ENCODE measurements at places on chromosomes 4 and X.

DNA sequence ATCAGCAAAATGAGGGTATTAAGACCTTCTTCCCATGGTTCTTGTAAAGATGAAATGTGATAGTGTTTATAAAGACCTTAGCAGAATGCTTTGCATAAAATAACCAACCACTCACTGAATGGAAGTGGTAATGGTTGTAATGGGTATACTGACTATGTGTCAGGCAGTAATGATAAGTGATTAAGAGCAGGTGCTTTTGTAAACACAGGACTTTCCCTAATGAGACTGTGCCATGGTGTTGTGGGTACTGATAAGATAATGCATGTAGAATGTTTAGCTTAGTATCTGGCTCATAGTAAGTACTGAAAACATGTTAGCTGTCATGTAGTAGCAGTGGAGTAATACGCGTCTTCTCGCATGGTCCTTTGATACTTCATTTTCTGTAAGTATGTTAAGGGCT is 6.9 kb downstream of the LSM6 start:
- no peak for DNase-seq

DNA sequence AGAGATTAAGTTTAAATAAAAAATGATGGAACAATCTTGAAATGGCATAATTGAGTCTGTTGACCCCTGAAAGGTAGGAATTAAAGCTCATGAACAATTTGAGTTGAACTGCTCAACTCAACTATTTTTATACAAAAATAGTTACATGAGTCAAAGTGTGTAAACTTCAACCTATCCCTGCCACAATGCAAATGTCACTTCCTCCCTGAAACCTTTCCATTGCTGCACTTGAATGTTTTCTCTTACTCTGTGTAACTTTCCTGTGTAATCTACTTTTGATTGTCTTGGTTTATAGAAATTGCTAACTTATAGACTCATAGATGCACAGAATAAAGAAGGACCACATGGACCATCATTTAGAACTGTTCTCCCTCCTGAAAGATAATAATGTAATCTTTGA is 218.5 kb downstream of the GBA3 start:
- DNase-seq, result no peak

DNA sequence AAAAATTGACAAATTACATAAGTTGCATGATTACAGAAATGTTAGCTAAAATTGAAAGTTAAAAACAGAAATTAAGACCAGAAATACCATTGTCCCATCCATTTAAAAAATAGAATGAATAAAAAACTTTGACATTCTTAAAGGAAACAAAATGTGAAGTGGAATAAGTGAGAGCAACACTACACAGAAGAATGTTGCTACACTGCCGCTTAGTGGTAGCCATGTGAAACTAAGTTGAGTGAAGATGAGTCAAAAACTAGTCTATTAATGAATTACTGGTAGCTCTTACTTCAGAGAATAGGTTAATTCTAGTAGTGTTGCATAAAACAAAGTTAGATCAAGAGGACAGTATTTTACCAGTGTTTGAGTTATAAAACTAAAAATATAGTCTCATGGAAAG is 571.0 kb upstream of the KLHL4 start:
- DNase-seq, result no peak

DNA sequence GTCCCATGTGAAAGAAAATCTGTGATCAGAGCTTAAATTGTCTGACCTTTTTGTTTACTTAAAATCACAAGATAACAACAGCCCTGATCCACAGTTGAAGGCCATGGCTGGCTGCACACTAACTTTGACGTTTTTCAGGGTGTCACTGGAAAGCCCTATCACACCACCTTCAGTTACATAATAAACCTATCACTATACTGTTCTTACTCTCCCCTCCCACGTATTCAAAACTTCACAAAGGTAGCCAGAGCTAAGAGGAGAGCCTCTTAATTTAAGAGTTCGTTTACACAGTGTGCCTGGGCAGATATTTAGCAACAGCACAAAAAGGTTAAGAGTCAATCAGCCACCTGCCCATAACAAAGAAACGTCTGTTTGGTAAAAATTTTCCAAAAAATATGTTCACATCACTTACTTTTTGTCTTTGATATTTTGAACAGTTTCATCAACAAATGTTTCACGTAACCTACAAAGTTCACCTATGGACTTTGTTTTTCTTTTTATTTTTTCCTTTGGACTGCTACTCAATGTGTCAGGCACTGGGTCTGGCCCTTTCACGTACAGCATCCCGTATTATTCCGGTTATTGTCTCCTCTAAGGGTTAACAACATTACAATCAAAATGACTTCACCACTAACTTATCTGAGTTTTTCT is 25.0 kb downstream of the RFC1 start:
- no peak for DNase-seq

- DNase-seq, result no peak
Observed at GRCh38 chr4:57270346-57270745, 160.2 kb upstream of the IGFBP7 start.

DNA sequence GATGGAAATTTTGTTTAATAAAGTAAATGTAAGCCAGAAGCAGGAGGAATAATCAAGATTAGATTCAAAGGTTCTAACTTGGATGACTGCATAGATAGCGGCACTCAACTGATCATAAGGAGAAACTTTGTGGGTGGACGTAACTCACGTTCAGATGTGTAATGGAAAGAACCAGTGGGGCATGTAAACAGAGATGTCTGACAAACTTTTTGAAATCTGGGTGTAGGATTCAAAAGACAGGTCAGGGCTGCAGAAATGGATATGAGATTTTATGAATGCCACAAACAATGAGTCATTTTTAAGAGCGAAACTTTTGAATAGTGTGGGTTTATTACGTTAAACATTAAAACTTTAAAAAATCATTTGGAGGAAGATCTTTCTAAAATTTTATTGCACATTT is 375.6 kb downstream of the GBA3 start:
- DNase-seq, result no peak

DNA sequence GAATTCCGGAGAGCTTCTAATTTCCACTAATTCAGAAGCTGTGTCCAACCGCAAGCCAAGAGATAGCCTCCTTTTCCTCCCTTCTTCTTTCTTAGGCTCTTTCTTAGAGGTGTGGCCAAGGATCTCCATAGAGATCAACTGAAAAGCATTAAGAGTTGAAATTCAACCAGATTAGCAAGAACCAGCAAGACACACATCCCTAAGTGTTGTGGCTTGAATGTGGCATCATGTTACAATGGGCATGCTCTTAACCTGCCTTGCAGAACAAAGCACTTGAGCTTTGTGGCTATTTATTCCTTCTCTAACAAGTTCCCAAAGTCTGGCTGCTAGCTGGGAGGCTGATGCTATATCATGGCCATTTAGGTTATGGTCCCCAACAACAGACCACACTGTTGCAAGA is 10.4 kb downstream of the ANOS1 start:
- DNase-seq, result no peak

DNA sequence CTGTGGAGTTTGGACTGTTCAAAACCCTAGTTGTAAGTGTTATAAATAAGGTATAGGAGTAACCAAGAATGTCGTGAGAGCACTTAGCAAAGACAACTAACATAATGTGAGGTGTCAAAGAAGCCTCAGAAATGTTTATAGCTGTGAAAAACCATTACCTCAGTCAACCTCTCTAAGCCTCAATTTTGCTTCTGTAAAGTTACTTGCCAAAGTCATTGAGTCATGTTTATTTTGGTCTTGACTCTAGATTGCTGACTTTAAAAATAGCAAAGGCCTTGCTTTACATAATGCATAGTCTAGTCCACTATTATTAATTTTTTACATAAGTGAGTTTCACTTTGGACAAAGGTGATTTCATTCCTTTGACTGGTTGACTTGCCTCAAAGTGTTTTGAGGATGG is 257.6 kb upstream of the CXXC4 start:
- no peak for DNase-seq

Data from liver (tissue), 10 donors.